ENCODE measurements at places on chromosomes 5 and 9. TPM values are rescaled to one million over a fixed set of nuclear protein-coding genes. Genes with fewer than 3 reads are reported as not detected.

Gene CTNND2
- total RNA-seq: 39.4 TPM

Gene NEURL1B
- total RNA-seq: 6.1 TPM

Gene BTNL3
- not detected for total RNA-seq

Gene DMRTA1
- total RNA-seq: 2.7 TPM

Gene CACNA1B
- total RNA-seq: 3.1 TPM

Gene PALM2AKAP2
- 5.6 TPM for total RNA-seq

Gene MTMR12
- 28.1 TPM for total RNA-seq

Gene DHFR
- total RNA-seq: 112 TPM

Gene KIF4B
- not detected for total RNA-seq

Gene ADAMTS16
- 1.7 TPM for total RNA-seq

Gene STPG3
- total RNA-seq: 0.26 TPM

Gene NPR3
- total RNA-seq: 8.5 TPM

Gene GABRA1
- not detected for total RNA-seq

Gene PCDHA11
- total RNA-seq: 6.5 TPM

Gene PDE8B
- 1.1 TPM for total RNA-seq

Gene FAM78A
- 4.4 TPM for total RNA-seq

Gene NTMT1
- 50.9 TPM for total RNA-seq

Gene PCDHB11
- 3.6 TPM for total RNA-seq

Gene ARL14EPL
- not detected for total RNA-seq

Gene KCNV2
- total RNA-seq: not detected

Gene ECSCR
- total RNA-seq: not detected

Gene ZCCHC9
- total RNA-seq: 31.3 TPM

Gene ENTPD2
- not detected for total RNA-seq

Gene PDCD1LG2
- not detected for total RNA-seq

Gene DNAJC21
- total RNA-seq: 51.9 TPM

Gene SPINK1
- not detected for total RNA-seq

Gene OBP2B
- not detected for total RNA-seq

Gene MZB1
- 0.25 TPM for total RNA-seq

Gene PLPP7
- total RNA-seq: 5.8 TPM

Gene CFAP90
- total RNA-seq: 0.84 TPM

Gene PRR16
- total RNA-seq: not detected

Gene TMEM174
- not detected for total RNA-seq

Gene GCNT4
- 0.56 TPM for total RNA-seq

Gene TNPO1
- 172 TPM for total RNA-seq

Gene NTNG2
- total RNA-seq: 2.4 TPM

Gene PCDHGA2
- total RNA-seq: 0.32 TPM

Gene ADAMTS13
- total RNA-seq: 6.0 TPM

Gene GLDC
- 37.8 TPM for total RNA-seq

Gene ENTREP1
- 0.44 TPM for total RNA-seq

Gene IL9
- total RNA-seq: not detected

Gene MARCOL
- total RNA-seq: not detected

Gene CEMIP2
- total RNA-seq: 94.4 TPM

Gene IL4
- total RNA-seq: not detected

Gene SYNPO
- 1.5 TPM for total RNA-seq

Gene ALDH1B1
- total RNA-seq: 32.9 TPM

Data from neural crest cell (in vitro differentiated cells).